Stimulated activated CD8-positive, alpha-beta memory T cell treated with anti-CD3 and anti-CD28 coated beads, Interleukin-7, amount 100 ng/mL, for 24 hours (primary cell): ENCODE measurements at places on chromosomes 6 and 20.

DNA sequence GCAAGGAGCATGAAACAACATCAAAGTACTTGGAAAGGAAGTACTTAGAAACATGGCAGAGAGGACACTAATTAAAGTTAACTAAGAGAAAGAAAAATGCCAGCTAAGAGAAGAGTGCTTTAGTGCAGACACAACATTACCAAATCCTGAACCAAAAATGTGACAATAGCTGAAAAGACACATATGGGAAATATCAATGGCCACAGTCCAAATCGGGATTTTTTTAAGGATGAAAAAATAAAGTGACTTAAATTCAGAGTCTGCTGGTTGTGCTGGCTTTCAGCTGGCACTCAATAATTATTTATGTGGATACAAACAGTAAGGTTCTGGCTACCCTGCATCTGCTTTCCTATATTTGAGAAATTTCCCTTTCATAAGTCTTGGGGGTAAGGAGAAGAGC lies 12.6 kb upstream of the DST start:
- no peak for DNase-seq

DNA sequence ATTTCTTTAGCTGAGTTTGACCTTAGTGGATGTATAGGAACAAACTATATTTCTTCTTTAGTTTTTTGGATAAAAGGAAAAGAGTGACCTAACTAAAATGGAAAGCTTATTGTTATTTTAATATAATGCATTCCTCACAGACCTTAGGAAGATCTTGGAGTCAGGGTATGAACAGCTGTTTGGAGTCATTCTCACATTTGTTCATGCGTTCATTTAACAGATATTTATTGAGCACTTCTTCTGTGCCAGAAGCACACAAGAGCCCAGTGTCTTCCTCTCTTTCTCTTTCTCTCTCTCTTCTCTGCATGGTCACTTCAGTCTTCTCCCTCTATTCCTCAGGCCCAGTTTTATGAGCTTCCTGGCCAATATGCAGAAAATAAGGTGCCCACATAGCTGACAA lies 744.0 kb upstream of the MAP3K7 start:
- no peak for DNase-seq

GRCh38 chr6:83215131-83216047 lies 22.2 kb downstream of the RWDD2A start:
- no peak for DNase-seq

GRCh38 chr6:136792410-136793262 lies at the start of gene MAP3K5:
MAP3K5 (minus strand) TSS chr6:136792477; CDS start chr6:136792157, 320 bp downstream.
- peak; percentile 89 for DNase-seq

- no peak for DNase-seq
Observed at GRCh38 chr6:85451565-85452306, 1.9 kb downstream of the NT5E start.

DNA sequence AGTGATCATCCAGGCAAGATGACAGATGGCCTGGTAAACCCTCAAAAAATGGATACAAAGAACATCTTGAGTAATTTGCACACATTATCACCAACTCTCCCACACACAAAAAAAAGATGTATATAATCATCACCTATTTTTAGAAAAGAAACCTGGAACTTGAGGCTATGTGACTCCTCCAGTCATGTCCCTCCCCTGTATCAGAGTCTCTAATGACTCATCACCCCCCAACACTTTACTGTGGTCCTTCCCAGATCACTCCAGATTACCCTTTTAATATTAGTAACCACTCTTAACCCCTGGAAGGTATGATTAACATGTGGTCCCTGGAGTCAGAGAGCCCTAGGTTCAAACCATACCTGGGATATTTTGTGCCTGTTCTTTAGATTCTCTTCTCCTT lies 144.8 kb downstream of the ZNF217 start:
- DNase-seq = no peak

DNA sequence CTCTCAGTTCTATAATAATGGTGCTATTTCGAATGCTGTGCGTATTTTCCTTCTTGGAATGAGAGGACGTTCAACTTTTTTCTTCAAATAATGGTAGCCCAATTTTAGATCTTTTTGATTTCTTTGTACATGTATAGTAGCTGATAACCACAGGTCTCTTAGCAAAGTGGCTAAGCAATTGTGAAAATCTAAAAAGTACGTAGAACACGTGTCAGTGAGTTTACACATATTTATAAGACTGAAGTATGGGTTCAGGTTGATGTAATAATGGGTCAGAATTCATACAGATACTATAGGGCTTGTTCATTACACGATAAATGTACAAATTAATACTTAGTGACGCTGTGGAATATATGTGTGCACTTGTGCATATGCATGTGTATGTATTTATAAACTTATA lies 1.3 kb downstream of the SMIM13 start:
- DNase-seq = no peak

- peak; percentile 61 for DNase-seq
Observed at GRCh38 chr6:20291764-20292580, 79.7 kb upstream of the MBOAT1 start.

GRCh38 chr6:17505062-17505476 lies 95.0 kb upstream of the FAM8A1 start:
- DNase-seq = no peak

GRCh38 chr6:163180874-163181541 lies 233.5 kb upstream of the QKI start:
- DNase-seq = no peak

DNA sequence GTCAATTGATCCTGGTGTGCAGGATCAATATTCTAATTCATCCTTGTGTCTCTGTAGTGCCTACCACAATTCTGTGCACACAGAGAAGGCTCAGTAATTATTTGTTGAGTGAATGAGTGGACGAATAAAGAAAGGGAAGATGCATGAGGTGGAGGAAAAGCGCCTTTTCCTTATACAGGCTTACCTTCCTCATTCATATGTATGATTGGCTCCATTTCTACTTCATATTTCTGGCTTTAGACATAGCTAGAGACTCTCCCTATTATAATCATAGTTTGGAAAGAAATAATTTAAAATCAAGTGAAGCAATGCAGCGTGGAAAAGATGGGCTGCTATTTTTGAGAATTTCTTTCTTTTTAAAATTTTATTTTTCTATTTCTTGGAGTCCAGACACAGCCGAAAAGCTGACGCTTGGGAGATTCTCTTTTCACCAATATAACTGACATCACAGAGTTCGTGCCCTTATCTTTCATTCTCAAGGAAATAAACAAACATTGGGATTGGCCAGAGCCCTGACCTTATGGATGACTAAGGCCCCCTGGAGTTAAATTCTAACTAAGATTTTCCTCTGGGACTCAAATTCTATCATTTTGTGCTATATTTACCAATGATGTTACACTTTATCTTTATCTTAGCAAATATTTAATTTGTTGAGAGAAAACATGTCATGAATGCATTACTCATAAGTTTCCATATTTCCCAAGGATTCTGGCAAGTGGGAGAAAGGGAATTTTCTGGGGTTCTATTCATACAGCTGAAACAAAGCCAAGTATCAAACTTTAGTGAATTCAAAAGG lies 48.1 kb downstream of the PRL start:
- DNase-seq = no peak

DNA sequence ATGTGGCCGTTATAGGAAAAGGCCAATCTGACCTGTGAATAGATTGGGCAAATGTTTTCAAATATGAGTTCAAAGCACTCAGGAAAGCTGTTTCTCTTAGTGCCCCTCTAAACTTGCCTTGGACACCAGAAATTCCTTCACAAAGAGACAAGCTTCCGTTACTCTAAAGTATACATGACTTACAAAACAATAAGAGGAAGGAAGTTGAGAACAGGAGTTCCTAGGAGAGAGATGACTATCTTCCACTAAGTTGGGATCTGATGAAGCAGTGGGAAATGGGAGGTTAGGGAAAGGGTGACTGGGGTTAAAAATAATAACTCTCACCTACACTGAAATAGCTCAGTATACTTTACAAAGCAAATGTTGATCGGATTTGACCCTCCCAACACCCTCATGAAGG lies 50.0 kb downstream of the ISM1 start:
- DNase-seq = no peak
